ENCODE measurements at places on chromosomes 4 and X.

DNA sequence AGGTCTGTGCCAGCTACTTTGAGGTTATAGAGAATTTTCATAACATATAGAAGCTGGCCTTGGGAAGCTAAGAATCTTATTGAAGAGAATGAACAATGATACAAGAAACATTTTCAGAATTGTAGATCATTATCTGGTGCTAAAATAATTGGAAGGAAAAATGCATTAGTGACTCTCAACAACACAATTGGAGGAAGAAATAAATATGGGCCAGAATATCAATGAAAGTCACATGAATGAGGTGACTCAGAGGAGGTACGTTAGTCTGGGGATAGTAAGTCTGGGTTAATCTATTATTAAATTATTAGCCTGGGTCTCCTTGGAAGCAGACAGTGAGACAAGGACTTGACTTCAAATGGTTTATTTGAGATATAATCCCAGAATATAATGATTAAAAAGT lies 529.3 kb upstream of the SLIT2 start:
- DNase-seq, result no peak

GRCh38 chr4:105059337-105059736 lies 87.3 kb upstream of the TET2 start:
- no peak for DNase-seq

DNA sequence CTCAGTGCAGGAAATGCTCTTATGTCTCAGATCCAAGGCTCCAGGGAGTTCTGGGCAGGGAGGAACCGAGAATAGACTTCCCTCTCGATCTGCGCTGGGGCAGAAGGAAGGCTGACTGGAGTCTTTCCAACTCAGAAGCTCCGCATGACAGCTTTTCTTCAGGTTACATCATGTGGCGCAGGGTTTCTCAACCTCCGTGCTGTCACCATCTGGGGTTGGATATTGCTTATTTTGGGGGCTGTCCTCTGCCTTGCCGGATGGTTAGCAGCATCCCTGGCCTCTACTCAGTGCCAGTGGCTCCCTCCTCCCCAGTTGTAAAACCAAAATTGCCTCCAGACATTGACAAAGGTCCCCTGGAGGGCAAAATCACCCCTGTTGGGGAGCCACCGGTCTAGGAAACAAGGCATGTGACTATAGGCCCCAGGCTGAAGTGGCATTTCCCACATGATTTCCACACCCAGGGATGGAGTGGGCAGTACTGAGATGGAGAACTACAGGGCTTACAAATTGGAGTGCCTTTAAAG lies 21.4 kb downstream of the REELD1 start:
- DNase-seq, result no peak

GRCh38 chrX:128650326-128650725 lies 598.1 kb upstream of the ACTRT1 start:
- no peak for DNase-seq

GRCh38 chr4:145719752-145720624 lies 40.0 kb downstream of the C4orf51 start:
- peak; percentile 11 for DNase-seq

DNA sequence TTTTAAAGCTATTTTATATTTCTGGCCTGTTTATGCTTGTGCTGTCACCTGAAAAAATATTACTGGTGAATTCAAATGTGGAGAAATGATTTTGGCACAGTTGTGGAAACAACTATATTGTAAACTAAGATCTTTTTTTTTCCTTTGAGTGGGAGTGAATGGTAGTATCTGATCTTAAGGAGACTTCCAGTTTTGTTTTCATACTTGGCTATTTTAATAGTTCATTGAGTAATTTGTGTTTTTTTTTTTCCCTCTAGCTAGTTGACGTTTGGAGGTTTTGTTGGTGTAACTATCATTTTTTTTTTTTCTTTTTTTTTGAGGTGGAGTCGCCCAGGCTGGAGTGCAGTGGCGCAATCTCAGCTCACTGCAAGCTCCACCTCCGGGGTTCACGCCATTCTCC lies 10.5 kb downstream of the STAG2 start:
- no peak for DNase-seq

DNA sequence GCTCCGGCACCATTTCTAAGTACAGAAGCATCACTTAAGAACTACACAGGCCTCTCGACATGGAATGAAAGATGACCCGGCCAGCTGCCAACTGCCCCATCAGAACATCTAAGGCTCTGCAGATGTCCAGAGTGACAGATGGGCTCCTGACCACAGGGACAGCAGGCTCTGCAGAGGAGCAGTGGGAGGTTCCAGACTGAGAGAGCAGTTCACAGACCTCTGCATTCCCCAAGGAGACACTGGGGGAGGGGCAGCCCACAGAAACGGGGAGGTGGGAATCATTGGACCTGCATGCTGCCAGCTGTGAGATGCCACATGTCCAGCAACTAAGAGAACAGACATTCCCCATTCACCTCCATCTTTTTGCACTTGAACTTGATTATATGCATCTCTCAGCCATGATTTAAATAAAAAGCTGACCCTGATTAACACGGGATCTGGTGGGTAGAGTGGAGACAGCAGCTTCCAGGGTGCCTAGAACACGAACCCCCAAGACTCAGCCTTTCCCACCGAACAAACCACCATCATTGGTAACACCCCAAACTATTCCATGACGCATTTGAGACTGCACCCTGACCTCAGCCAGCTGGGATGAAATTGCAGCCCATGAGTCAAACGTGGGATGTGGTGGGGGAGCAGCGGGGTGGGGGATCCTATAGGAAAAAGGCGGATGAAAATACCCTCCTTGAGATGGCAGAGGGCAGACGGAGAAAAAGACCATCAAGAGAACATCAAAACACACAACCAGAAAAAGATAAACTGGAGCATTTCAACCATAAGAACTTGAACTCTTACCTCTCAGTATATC lies 47.2 kb downstream of the AFAP1 start:
- no peak for DNase-seq

GRCh38 chr4:149116806-149117205 lies 674.6 kb upstream of the NR3C2 start:
- no peak for DNase-seq

GRCh38 chrX:19225909-19226308 lies 103.6 kb upstream of the ADGRG2 start:
- no peak for DNase-seq

DNA sequence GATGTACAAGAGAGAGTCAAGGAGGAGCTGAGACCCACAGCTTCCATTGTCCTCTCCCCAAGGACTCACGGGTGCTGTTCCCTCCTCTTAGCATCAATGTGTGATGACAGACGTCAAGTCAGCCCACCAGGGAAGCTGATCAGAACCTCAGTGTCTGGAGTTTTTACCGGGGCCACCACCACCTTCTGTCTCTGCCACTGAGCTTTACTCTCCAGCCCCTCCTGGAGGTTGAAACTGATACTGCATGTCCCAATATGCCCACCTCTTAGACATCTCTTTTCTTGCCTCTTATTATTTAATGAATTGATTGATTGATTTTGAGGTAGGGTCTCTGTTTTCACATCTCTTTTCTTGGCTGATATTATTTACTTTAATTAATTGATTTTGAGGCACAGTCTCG lies 10.3 kb upstream of the AKAP17A start:
- peak; percentile 81 for DNase-seq

Measured in DND-41 (cell line).